ENCODE measurements at places on chromosomes 2 and 18.

DNA sequence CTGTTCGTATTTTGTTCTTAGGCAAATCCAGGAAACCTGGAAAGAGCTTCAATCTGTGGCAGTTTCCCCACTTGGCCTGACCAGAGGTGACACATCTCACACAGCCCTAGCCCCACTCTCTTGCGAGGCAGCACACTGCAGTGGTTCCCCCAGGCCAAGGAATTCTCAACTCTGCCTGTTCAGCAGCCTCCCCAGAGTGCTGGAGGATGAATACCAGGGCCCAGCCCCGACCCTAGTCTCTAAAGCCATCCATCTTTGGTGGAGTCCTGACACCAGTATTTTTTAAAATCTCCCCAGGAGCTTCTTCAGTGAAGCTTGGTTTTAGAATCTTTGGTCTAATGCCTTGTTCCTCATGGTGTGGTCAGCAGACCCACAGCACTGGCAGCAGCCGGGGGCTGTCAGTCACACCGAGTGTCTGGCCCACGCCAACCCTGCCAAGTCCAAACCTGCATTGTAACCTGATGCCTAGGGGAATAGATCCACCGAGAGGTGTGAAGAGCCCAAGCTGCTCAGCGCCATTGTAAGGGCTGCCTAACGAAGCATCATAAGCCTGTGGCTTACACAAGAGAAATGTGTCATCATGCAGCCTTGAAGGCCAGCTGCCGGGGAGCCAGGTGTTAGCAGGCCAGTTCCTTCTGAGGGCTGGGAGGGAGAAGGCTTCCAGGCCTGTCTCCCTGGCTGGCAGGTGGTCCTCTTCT, 428.7 kb upstream of the ID2 start:
- no peak for DNase-seq

DNA sequence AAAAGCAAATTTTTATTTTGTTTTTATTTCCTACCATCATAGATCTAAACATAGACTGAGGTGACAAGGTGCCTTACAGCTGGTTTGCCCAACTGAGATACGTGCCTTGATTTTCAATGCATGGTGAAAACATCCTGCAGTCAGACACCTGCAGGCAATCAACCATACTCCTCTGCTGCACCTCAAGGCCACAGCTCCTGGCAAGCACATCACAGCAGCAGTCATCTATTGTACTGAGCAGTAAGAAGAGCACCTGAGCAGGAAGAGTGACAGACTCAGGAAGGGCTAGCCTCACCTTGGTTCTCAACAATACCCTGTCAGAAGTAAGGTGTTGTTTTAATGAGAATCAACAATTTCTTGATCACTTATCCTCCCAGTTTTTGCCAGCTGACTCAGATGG, 1206.8 kb upstream of the NRXN1 start:
- DNase-seq = no peak

DNA sequence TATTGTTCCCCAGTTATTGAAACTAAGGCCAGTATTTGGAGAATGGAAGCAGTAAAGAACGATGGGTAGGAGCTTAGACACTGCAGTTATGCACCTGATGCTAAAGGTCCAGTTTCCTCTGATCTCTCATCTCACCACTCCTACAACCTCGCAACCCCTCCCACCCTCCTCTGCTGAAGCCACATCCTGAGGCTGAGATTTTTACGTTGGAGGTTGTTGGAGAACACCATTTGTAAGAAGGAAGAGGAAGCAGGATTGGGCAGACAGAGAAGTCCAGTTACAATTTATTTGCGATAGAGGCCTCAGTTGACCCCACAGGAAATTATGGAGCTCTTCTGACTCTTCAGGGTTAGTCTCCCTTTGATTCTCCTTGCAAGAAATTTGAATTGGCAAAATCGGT, 54.3 kb upstream of the NDUFV2 start:
- DNase-seq = no peak

GRCh38 chr18:813172-814071, 1.4 kb upstream of the YES1 start:
- no peak for DNase-seq

DNA sequence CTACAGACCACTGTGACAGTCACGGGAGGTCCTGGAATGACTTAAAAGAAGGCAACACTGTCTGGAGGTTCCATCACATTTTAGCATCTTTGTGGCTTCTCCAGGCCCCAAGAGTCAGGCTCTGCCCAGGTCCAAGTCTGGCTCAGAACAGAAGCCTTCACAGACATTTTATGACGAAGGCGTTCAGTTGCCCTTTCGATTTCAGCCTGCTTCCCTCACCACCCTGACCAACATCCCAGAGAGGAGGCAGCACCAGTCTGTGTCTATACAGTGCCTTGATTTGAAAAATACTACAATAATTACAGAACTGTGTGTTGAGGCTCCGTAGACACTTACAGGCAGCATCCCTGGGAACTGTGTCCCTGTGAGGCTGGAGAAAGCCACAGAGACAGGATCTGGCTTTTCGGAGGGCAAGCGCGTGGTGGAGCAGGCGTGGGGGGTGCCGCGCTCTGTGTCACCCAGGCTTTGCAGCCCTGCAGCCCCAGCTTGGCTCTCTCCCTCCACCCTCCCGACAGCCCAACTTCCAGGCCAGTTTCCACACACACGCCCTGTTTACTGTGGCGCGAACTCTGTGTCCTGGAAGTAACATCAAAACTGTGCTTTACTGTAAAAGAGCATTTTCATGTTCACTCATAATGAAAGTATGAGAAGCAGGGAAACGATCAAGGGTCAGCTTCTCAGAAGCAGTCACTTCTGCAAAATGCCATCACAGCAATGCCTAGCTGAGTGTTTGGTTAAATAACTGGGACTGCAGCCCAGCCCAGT, 153.5 kb upstream of the ALKAL2 start:
- no peak for DNase-seq

- no peak for DNase-seq
These were observed 1934.3 kb downstream of the SUCLG1 start for GRCh38 chr2:82524826-82525225.

GRCh38 chr18:48923746-48924629, 26.8 kb downstream of the SMAD7 start:
- no peak for DNase-seq

- no peak for DNase-seq
These were observed 83.1 kb downstream of the EFEMP1 start for GRCh38 chr2:55840460-55840859.

GRCh38 chr2:107801498-107801897, 25.2 kb upstream of the RGPD4 start:
- DNase-seq = no peak

- no peak for DNase-seq
These were observed 156.1 kb upstream of the VRK2 start for GRCh38 chr2:57890464-57890863.

- no peak for DNase-seq
These were observed 37.4 kb downstream of the DNMT3A start for GRCh38 chr2:25304321-25304720.

DNA sequence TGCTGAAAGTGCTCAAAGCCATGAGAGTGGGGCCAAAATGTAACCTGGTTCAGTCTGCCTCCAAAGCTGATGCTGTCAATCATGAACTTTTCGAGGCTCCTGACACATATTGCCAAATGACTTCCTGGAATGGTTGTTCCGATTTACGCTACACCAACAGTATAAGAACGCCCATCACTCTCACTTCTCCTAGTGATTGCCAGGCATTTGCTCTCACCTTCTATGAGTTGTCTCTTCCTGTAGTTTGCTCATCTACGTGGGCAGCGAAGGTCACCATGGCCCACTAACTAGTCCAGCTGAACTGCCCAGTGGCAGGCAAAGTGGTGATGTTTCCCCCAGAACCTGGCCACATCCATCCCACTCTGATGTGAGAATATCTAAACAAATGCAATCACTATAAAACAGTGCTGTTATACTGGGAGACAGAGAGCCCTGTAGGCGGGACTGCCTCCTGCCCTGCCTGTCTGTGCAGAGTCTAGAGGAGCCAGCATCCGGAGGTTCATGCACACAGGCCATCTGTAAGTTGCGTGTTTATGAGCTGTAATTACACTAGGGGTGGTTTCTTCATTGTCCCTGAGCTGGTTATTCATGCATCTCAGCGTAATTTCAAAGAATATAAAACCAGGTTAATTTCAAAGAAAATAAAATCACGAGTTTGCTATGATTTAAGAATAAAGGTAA, 8.8 kb upstream of the CABLES1 start:
- DNase-seq = no peak

GRCh38 chr2:38214209-38214717, 138.3 kb upstream of the CYP1B1 start:
- no peak for DNase-seq

- no peak for DNase-seq
These were observed 610.2 kb upstream of the SYT4 start for GRCh38 chr18:43887491-43887890.

GRCh38 chr2:28276076-28276618, 116.5 kb upstream of the FOSL2 start:
- peak; percentile 9 for DNase-seq

DNA sequence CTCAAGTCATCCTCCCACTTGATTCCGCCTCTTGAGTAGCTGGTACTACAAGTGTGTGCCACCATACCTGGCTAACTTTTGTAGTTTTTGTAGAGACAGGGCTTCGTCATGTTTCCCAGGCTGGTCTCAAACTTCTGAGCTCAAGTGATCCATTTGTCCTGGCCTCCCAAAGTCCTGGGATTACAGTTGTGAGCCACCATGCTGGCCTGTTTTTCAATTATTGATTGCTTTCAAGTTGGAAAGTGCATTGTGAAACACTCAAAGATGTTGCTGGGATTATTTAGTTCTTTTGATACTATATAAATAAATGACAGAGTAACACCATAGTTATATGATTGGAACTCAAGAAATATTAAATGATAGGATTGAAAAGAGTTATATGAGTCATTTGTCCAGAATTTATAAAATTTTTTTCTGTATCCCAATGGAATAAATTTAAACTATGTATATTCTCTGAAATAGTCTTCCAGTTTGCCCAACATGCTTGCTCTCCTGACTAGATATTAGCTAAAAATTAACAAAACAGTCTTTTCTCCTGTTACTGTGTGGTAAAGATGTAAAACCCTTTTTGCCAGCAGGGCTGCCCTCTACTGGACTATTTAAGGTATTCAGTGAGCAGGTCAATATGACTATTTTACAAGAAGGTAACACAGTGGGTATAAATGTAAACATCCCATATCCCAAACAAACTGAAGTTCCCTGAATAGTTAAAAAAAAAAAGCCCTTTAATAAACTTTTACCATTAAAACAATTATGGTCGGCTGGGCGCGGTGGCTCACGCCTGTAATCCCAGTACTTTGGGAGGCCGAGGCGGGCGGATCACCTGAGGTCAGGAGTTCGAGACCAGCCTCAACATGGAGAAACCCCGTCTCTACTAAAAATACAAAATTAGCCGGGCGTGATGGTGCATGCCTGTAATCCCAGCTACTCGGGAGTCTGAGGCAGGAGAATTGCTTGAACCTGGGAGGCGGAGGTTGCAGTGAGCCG, 42.7 kb downstream of the ACSL3 start:
- no peak for DNase-seq

- no peak for DNase-seq
These were observed 841.6 kb downstream of the TRIB2 start for GRCh38 chr2:13558368-13558767.

DNA sequence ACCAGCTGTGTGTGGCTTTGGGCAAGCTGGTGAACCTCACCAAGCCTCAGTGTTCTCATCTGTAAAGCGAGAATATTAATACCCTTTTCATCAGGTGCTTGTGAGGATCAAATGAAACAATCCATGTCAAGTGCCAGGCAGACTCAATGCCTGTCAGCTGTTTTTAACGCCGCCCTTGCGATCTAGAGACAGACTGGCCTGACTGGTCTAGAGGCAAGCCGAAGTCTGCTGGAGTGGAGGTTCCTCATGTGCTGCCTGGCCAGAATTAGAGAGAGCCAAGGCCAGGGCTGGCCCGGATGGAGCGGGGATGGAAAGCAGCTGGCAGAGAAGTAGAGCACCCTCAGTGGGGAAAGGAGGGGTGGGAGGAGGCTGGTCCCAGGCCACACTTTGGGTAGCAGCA, 74.5 kb upstream of the B3GNT7 start:
- DNase-seq = no peak

GRCh38 chr2:228063558-228063957, 117.9 kb downstream of the SPHKAP start:
- no peak for DNase-seq

GRCh38 chr2:130372833-130373807, 17.3 kb downstream of the PTPN18 start:
- DNase-seq = no peak

- no peak for DNase-seq
These were observed 11.8 kb downstream of the CHRNA1 start for GRCh38 chr2:174752403-174753037.

GRCh38 chr2:163123526-163123925, 285.0 kb upstream of the KCNH7 start:
- DNase-seq = no peak

DNA sequence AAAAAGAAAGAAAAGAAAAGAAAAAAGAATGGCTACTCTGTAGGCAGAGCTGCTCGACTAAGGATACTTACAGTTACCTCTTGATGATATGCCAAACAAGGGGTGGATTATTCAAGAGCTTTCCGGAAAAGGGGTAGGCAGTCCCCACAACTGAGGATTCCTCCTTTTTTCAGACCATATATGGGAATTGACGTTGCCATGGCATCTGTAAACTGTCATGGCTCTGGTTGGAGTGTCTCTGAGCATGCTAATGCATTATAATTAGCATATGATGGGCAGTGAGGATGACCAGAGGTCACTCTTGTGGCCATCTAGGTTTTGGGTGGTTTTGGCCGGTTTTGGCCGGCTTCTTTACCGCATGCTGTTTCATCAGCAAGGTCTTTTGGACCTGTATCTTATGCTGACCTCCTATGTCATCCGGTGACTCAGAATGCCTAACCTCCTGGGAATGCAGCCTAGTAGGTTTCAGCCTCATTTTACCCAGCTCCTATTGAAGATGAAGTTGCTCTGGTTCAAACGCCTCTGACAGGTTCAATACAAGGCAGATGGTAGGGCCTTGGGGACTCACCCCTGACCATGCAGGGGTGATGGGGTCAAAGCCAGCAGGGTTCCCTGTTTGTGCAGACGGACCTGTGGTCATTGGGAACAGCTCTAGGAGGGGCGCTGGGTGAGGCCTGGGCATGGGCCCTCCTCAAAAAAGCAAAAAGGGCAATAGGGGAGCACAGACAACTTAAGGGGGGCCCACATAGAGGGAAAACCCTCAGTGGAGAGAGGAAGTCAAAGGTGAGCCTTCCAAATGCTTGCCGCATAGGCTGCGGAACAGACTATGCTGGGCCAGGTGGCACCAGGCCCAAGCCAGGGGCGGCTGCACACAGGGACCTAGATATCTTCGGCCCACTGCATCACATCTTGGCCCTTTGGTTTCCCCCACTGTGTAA, 251.2 kb upstream of the RAB6C start:
- DNase-seq = no peak

- DNase-seq = no peak
These were observed 187.5 kb downstream of the LTBP1 start for GRCh38 chr2:33134086-33134771.

- DNase-seq = no peak
These were observed 603.3 kb upstream of the NXPH2 start for GRCh38 chr2:139383532-139383931.

Measured in activated CD4-positive, CD25-positive, alpha-beta regulatory T cell (primary cell).